Breast epithelium (tissue), 4 donors: ENCODE measurements at places on chromosomes 5 and 9. TPM values are rescaled to one million over a fixed set of nuclear protein-coding genes. Genes with fewer than 3 reads are reported as not detected.

DNA sequence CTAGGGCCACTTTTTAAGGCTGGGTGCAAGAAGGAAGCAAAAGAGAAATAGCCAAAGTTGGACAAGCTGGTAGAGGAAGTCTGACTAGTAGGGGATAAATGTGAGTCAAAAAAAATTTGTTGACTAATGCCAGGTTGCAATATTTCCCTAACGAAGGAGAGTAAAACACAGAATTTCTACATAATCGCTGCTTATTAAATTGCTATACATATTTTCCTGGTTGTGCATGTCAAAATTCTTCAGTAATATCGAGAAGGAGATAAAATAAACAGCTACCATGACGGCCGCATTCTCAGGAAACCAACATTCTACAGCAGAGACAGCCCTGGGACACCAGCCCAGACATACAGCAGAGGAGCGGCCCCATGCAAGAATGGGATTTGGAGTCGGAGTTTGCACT is 148.3 kb downstream of the ESM1 start:
- DNase-seq: no peak

DNA sequence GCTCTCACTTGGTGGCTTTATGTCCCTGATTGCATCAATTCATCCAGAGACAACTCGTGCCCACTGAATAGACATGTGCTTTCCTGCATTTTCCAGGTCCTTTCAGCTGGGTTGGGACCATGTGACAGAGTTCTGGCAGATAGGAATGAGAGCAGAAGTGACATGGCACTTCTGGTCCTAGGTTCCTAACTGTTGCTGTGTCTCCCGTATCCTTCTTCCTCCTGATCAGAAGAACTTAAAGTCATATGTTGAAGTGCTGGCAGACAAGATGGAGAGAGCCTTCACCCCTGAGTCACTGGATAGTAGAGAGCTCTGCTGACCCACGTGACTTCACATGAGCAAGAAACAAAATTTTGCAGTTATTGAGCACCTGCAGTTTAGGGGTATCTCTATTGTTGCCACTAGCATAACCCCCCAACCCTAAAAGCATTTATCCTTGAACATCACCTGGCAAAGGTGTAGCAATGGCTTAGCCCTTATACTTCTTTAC is 80.0 kb downstream of the NREP start:
- DNase-seq: no peak

The SYK gene
- 11.8 TPM for total RNA-seq

GRCh38 chr5:50623666-50624065 is 42.8 kb upstream of the PARP8 start:
- DNase-seq: no peak

DNA sequence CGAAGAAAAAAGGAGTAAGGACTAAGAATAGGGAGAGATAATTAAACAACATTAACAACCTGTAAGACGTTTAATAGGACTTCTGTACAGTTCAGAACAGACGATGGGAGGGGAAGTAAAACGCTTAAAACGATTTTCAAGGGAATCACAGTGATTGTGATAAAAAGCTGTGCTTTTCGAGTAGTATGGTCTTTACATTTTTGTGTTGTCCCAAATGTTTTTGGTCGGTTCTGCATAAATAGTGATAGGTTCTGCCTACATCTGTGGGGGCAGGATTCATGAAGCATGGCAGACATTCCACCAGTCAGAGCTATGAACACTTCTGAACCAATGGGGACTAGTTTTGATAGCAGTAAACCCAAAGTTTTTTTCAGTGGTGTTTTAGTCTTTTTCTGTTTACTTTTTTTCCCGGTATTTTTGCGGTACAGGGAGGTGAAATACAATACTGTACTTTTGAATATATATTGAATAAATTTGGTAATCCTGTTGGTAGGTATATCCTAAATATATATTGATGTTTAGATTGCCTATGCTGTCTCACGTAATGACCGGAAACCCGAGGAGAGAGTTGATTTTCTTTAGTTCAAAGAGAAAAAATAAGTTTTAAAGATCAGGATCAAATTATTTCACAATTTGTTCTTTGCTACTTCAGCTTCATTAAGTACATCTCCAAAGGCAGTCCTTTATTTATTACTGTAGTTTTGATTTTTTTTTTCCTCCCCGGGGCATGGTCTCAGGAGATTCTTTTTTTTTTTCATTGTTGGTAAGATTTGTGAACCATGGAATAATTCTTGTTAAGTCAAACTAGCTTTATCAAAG is 1.3 kb downstream of the ERBIN start:
- DNase-seq: no peak

GRCh38 chr9:120864719-120865118 is 12.3 kb downstream of the PHF19 start:
- DNase-seq: no peak

DNA sequence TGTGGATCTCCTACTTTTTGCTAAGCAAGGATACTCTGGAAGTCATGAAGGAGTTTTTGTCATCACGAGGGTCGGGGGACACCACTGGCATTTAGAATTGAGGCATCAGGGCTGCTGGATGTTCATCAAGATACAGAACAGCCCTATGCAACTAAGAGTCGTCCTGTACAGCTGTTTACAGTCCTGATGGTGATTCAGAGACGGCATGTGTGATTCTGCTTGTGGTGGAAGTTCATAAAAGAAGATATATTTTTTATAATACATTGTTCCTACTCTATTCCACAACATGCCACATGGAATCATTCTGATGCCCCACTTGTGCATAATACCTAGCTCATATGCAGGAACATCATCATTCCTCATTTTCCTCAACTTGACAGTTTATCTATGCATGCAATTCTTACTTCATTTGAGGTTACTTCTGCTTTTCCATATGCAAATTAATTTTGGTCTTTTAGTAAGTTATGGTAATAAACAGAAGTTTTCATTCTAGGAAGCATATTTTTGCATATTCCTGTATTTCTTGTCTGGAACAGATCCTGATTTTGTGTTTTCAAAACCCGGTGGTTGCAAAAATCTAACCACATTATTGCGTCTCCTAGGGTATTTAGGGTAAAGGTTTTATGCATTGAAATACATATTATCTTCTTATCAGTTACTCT is 155.2 kb downstream of the ARHGEF28 start:
- DNase-seq: no peak

The HAND1 gene
- not detected for total RNA-seq

- DNase-seq: no peak
These were observed 8.8 kb downstream of the CAMK4 start for GRCh38 chr5:111233052-111233374.

- no peak for DNase-seq
These were observed 524.2 kb downstream of the SPATA31D1 start for GRCh38 chr9:82512728-82513127.

The PDCD1LG2 gene
- 3.3 TPM for total RNA-seq

The C9orf153 gene
- 0.66 TPM for total RNA-seq

The PKD2L2 gene
- not detected for total RNA-seq

- DNase-seq: no peak
These were observed 118.2 kb upstream of the TXNDC8 start for GRCh38 chr9:110455860-110456259.

The POU5F2 gene
- 10.4 TPM for total RNA-seq

DNA sequence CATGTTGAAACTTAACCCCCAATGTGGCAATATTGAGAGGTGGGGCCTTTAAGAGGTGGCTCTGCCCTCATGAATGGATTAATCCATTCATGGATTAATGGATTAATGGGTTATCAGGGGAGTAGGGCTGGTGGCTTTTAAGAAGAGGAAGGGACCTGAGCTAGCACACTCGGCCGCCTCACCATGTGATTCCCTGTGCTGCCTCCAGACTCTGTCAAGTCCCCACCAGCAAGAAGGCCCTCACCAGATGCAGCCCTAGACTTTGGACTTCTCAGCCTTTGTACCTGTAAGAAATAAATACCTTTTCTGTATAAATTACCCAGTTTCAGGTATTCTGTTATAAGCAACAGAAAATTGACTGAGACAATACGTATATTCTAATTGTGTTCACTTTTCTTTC is 272.2 kb upstream of the DMRT1 start:
- no peak for DNase-seq

GRCh38 chr9:4678679-4679267 is 596 bp upstream of the CDC37L1 start:
- no peak for DNase-seq

DNA sequence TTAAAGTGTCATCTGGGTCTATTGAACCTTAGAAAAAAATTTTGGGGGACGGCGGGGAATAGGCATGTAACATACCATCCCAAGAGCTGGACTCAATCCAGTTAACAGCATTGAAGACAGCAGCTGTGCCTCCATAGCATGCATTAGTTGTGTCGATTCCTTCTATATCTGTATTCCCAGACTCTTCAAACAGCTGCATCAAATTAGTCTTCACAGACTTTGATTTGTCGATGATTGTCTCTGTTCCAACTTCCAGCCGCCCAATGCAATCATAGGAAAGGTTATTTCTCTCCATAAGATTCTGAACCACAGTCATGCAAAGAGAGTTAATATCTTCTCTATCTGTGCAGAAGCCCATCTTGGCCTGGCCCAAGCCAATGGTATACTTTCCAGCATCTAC is 14.8 kb downstream of the HMGCS1 start:
- DNase-seq: no peak
